D721Med (cell line): ENCODE measurements at places on chromosomes 2 and 18.

DNA sequence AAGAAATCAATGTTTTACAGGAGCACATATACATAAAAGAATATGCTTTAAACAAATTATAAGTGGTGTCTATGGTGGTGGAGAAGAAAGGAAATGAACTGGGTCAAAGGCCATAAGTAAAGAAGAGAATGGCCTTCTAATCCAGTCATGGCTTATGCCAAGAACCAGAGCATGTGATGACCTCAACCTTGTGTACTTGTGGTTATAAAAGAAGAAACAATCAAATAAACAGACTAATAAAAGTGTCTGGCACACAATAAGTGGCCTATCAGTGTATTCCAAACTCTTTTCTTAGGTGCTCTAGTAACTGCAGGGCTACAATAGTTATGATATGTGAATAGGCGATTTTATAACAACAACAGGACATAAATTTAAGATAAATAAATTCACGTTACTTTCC lies 2.6 kb downstream of the SERPINB11 start:
- no peak for DNase-seq

GRCh38 chr2:109344270-109344805 lies 215.3 kb downstream of the SH3RF3 start:
- DNase-seq = no peak

DNA sequence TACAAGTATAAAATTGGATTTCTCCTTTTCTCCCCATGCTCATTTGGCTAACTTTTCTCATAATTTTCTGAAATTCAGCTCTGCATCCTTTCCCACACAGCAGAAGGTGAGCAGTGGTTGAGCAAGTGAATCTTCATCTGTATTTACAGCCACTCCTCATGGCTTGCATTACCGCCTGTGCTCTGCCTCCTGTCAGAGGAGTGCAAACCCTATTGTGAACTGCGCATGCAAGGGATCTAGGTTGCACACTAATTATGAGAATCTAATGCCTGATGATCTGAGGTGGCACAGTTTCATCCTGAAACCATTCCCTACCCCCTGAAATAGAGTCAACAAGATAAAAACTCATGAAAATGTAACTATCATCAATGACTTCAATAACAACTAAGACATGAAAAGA lies 20.0 kb downstream of the ME2 start:
- DNase-seq = no peak

DNA sequence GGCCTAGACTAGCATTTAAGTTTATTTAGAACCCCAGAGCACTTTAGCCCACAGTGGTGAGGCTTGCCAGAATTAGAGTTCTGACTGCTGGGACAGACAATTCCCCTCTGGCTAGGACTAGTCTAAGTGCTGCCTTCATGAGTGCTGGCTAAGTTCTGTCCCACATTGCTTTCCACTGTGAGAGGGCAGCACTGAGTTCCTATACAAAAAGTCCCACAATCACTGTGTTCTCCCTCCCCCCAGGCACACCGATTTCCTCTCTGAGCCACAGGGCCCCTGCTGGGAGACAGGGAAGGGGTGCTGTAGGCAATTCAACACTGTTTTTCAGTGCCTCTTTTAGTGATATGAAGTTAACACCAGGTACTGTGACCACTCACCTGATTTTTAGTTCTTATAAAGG lies 310.9 kb downstream of the DLGAP1 start:
- DNase-seq = no peak

GRCh38 chr2:65576861-65577601 lies 144.6 kb upstream of the SPRED2 start:
- no peak for DNase-seq

- no peak for DNase-seq
Measured at GRCh38 chr18:74623047-74623816, 25.6 kb downstream of the ZNF407 start.

DNA sequence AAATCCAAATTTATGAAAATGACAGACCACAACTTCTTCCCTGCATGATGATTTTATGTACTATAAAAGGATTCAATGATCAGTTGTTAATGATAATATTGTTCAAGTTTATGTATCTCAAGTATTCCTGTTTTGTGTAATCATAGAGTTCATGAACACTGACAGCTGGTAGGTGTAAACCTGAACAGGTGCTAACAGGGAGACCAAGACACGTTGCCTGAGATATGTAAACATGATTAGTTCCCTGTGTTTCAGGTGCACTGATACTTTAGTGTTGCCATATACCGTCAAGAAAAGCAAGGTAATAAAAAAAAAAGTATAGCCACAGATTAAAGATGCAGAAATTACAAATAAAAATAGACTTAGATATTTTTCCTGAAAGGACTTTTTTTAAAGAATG lies 131.8 kb downstream of the BAZ2B start:
- no peak for DNase-seq

- DNase-seq = no peak
Measured at GRCh38 chr2:15791294-15791693, 149.1 kb upstream of the MYCN start.

DNA sequence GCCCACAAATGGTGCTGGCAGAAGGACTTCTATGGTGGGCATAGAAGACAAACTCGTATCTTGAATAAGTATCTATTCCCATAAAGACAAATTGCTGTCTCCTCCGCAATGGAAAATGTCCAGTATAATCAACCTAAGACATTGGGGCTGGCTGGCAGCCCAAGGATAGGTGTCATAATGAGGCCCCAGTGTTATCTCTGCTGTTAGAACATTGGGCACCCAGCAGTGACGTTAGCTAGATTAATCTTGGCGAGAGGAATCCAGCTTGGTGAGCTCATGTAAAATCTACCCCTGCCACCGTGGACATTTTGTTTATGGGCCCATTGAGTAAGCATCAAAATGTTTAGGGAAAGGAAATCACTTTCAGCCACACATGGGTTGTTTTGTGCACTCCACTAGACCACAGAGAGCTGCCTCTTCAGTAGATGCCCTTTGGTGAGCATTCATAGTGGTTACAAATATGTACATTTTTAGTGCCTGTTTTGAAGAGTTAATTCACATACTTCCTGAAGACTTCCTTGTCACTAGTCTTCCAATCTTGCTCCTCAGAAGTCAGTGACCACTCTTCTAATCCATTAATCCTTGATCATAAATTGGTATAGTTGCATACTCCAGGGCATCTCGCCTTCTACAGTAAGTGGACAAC lies 48.2 kb upstream of the KDM3A start:
- DNase-seq = no peak

GRCh38 chr2:23564615-23564960 lies 179.6 kb downstream of the KLHL29 start:
- DNase-seq = no peak

GRCh38 chr18:55635439-55635838 lies 47.4 kb upstream of the TCF4 start:
- no peak for DNase-seq
